ENCODE measurements at places on chromosomes 7 and 10.

DNA sequence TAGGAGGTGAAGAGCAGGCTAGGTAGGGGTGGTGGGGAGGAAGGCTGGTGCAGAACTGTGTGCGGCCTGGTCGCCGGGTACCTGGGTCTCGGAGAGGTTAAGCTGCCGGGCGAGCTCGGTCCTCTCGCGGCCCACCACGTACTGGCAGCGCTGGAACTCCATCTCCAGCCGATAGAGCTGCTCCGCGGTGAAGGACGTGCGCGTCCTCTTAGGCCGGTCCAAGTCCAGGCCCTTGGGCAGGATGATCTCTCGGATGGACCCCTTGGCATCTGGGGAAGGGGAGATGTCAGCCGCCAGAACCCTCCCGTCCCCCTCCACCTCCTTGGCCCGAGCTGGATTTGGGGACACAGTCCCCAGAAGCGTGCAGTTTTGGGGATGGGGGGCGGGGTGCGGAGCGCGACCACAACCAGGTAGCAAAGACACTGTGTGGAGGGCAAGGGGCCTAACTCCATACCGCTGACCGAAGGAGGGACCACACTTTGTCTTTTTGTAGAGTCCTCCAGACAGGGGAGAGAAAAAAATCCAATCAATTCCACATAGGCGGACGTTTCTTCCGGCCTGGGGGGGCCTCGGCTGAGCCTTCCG lies 1.6 kb downstream of the VAX1 start:
- DNase-seq: peak; percentile 54

DNA sequence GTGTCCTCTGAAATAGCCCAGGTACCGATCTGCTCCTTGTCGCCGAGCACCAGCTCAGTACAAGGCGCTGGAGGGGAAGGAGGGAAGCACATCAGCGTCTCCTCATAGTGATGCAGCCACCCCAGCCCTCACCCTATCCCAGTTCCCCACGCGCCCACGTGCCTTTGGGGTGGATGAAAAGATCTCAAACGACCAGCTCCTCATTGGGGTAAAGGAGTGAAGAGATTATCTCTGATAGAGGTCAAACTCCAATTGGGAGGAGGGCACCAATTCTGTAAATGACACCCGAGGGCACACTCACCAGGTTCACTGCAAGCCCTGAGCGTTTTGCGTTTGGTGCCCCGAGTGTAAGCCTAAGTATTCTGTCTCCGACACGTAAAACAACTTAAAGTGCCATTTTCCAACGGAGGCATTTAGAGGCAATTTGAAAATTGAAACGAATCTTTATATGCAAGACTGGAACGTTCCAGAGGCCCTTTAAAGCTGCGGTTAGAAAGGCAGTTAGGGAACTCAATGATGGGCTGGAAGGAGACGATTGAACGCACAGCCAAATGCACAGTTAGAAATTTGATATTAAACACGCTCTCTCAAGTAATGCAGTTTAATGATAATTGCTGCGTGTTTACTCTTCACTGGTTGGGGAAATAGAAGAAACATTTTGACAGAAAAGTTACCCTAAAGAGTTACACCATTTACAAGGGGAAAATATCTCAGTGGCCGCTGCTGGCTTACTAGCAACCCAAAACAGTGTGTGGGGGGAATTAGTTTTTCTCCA lies 8.9 kb upstream of the EMX2 start:
- no peak for DNase-seq

DNA sequence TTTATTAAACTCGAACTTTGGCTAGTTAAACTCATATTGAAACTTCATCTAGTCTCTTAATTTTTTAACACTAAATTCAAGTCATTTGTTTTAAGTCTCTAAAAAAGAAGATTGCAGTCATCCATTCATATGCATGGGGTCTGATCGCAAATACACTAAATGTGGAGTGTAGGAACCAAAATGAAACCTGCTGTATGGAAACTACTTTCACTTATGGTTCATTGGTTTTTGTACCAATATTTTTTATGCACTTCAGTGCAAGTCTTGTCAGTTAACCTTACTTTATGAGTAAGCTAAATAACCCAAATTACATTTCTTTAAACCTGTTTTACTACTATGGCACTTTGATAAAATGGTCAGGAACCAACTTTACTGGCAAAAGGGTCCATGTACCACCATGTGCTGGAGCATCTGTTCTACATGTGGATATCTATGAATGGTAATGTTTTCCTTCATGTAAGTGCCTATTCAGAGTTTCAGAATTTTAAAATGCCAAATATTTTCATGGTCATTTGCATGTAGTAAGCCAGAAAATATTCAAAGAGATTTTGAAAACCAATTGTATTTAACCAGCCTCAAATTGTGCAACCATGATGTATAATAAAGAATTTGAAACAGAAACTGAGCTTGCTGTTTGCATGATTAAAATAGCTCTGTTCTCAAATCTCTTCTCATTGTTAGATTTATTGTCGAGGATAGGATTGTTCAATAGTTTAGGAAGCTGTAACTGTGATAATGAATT lies 7.6 kb upstream of the SUPV3L1 start:
- DNase-seq: no peak

DNA sequence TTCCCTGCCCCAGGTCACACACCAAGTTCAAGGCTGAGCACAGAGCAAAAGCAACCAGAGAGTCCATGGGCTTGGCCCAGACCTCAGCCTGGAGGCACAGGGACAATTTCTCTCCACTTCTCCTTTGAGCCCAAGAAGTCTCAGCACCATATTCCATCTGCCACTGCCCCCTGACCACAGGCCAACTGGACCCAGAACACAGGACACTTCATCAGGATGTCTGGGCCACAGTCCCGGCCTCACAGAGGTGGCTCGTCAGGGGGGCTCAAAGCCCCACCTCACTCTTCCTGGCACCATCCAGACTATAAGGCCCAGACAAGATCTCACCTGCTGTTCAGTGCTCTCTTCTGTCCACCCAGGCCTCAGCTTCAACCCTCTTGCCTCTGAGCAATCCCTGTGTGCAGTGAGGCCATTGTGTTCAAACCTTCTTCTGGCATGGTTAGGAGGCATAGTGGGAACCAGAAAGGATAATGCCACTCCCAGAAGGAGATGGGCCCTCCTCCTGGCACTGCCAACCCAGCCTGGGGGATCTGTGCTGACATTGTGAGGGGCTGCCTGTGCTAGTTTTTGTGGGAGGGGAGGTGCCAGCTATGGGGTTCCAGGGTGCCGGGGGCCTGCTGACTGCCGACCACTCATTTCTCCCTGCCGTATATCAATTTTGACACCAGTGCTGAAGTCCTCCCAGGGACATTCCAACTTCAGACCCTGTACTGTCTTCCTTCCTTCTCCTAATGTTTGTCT lies 49.7 kb upstream of the ANTXRL start:
- DNase-seq: no peak

GRCh38 chr10:71482620-71483019 lies 85.9 kb downstream of the CDH23 start:
- no peak for DNase-seq

DNA sequence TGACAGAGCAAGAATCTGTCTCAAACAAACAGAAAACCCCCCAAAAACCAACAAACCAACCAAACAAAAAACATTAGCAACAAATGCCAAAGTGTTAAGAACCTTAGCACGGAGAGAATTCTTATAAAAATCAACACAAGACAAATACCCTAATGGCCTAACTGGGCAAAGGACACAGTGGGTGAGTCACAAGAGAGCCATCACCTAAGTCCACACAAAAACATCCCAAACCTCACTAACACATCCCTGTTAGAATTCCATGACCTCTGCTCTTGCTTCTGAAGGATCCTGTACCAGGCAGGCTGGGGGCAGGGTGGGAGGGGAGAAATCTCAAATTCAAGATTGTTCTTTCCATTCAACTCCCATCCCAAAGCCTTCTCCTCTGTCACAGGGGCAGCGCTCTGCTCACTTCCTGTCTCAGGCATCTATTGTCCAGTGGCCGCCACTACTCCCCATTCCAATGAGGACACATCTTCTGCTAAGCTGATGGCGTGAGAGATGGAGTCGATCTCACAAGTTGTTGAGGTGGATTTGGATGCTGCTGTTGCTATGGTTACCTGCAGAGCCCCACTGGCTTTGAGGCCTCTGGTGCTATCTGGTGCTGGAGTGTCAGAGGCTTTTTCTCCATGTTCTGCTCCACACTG lies 9.2 kb downstream of the IL15RA start:
- no peak for DNase-seq

- no peak for DNase-seq
Measured at GRCh38 chr10:9060314-9060713, 1005.8 kb downstream of the GATA3 start.

- DNase-seq: no peak
Measured at GRCh38 chr7:17300012-17300411, 1.6 kb downstream of the AHR start.

- DNase-seq: peak; percentile 42
Measured at GRCh38 chr10:114308531-114309363, 69.7 kb downstream of the VWA2 start.

- no peak for DNase-seq
Measured at GRCh38 chr7:27567266-27567665, 95.4 kb downstream of the HIBADH start.

- DNase-seq: no peak
Measured at GRCh38 chr7:74575811-74576210, 81.7 kb upstream of the GTF2I start.

DNA sequence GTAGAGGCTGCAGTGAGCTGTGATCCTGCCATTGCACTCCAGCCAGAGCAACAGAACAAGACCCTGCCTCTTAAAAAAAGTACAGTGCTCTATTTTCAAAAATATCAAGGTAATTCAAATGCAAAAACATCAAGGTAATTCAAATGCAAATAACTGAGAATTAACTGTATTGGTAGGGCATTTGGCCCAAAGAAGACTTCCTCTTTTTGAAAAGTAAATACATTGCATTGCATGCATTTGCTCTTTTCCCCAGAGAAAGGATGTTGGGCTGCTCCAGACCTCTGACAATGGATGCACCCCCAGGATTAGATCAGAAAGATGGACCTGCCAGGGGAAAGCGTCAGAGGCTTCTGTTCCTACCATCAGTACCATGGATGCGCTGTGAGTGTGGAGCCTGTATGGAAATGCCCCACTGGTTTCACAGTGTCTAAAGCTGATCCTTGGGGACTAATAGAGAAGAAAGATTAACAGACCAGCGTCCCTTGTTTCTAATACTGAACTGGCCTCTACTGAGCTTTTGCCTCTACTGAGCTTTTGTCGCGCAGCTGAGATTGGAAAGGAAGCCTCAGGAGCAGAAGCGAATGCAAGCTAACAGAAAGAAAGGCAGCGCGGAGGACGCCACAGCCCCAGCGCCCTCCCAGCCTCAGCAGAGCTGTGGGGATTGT lies 93.5 kb upstream of the LYZL2 start:
- DNase-seq: no peak

DNA sequence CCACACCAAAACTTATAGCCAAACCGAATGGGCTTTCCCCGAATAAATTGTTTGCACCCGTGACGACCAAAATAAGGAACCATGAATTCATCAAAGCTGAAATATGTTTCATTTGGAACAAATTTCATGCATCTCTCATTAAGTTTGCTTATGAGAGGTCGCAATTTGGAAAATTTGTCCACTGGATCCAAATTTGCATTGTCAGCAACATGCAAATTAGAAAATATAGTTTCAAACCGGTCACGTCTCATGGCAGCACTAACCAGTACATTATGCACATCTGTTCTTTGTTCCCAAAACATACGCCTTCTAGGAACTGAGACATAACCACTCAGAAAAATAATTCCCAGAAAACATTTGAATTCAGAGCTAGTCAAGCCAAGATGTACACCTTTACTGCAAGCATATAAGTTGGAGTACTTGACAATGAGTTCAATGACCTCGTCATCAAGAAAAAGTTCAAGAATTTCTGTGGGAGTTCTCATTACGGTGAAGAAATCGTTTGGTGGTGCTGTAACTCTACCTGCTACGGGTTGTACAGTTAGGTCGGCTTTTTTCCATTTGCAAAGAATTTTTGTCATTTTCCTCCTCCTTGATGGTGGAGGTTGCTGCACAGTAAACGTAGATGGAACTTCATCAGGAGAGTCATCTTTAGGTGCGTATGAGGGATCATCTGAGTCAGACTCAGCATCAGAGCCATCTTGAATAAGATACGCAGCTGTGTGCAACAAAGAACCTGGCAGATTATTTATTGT lies 22.5 kb downstream of the ERCC6 start:
- DNase-seq: no peak

DNA sequence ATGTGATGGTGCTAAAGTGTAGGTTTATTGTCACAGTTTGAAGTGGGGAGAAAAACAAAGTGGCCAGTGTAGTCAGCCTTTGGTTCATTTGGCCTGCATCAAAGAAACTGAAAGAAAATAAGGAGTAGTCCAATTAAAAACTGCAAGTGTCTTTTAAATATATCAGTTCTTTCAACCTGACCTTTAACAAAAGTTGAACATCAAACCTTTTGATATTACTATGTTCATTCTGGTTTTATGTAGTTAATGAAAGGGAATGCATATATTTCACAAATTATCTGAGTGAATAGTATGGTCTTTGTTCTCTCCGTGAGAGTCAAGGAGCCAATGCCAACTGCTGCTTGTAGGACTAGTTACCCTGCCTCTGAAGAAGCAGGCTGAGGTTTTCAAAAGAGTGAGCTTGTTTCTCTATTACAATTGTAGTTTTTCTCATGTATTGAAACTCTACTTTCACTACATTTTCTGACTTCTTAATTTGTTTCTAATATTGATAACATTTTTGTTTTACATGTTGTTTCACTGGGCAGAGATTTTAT lies 1160.8 kb upstream of the LRRTM3 start:
- DNase-seq: no peak

DNA sequence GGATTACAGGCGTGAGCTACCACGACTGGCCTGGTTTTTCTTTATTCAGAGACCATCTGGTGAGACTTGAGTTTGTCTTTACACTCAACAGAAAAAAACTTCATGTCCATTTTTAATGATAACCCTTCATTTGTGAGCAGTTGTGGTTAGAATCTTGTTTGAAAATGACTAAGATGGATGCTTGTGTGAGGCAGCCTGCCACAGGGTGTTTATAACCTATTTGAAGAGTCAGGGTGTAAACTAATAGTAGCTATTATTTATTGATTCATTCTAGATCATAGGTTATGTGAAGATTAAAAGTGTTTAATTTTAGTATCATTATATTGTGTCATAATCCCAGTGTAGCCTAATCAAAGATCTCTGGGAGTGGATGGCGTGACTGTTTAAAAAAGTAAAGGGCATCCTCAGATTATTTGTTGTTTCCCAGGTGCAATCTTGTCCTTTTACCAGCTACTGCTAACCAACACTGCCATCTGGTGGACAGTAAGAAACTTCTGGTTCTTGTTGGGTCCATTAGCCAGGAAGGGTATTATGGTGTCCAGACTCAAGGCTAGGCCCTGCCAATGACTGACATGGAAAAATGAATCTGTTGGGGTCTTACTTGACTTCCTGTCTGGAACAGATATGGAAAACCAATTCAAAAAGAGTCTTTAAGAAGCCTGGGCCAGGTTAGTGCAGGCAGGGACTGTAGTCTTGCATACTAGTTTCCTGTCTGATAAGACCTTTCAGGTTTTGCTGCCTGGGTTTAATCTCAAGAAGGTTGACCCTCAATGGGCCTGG lies 24.9 kb downstream of the NRBF2 start:
- no peak for DNase-seq

Data from tibial artery (tissue), 4 donors.